ENCODE measurements at places on chromosomes 3 and 15.
A peak's percentile ranks its signal among the peaks of the same experiment; 100 is the strongest.

DNA sequence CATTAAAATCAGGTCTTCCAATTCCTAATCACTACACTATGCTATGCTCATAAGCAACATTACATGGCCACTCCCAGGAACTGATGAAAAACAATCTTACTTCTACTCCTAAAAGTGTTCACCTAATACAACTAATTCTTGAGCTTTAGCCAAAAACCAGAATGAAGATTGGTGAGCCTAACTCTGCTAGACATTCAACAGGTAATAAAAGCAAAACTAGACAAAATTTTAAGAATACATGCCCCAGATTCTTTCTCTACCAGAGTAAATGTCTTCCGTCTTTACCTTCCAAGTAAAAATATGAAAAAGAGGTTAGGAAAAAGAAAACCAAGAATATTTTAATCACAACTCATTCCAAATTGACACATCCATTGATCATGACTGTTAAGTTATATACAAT lies 31.3 kb downstream of the ATP13A3 start:
- DNase-seq = no peak

DNA sequence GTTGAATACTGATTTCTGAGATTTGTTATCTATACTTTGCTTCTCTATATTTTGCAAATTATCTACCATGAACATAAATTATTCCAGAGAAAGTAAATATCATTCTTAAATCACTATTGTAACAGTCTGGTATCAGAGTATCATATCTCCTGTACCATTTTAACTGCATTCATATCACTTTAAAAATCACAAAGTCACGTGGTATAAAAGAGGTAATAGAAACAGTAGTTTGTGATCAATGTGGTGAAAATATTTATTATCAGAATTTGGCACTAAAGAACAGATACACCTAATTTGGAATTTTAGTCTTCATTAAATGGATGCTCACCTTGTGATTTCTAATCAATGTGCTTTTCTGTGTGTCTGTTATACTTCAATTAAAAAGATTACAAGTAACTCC lies 47.8 kb downstream of the P3H2 start:
- DNase-seq = no peak

DNA sequence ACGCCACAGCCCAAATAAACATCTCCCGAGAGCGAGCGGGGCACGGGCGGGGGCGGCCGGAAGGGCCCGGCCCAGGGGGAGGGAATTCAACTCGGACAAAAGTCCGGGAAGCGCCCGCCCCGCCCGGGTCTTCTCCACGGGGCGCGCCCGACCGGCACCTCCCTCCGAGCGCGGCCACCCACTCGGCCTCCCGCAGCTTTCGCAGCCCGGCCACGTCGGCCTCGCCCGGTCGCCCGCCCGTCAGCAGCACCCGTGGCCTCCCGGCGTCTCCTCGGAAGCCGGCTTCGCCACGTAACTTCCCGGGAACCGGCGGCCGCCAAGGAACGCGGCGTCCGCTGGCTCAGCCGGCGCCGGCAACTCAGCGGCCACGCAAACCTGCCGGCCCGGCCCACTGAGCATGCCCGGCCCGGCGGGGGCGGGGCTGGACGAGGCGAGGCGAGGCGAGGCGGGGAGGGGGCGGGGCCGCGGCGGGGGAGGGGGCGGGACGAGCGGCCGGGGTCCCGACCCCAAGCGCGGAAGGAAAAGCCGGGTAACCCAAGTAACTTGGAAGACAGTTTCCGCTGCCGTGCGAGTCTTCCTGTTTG lies at the start of gene TJP1:
TJP1 (minus strand) TSS at position 369 of the 584 bp plus-strand sequence. CDS start 440 bp downstream, outside the sequence.
- no peak for DNase-seq

DNA sequence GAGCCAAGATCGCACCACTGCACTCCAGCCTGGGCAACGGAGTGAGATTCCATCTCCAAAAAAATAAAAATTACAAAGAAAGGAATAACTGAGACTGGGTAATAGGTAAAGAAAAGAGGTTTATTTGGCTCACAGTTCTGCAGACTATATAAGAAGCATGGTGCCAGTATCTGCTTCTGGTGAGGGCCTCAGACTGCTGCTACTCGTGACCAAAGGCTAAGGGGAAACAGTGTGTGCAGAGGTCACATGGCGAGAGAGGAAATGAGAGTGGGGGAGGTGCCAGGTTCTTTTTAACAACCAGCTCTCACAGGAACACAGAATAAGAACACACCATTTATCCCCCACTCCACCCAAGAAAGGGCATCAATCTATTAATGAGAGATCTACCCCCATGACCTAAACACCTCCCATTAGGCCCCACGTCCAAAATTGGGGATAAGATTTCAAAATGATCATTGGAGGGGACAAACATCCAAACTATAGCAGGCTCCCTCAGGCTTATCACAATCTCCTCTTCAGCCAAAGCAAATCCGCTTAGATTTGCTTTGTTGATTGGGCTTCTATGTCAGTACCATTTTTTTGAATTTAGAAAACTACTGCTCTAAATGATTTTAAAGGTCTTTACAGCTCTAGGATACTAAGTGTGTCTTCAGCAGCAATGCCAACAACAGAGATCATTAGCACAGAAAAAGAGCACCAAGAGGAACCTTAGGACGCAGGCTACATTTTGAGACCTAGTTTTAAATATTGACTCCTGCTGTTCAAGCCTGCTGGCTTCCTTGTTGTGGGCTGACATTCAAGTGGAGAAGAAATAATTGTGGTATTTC lies 84.2 kb upstream of the TBL1XR1 start:
- DNase-seq = no peak

- DNase-seq = no peak
These were observed 40.5 kb downstream of the OSTN start for GRCh38 chr3:191239407-191240031.

DNA sequence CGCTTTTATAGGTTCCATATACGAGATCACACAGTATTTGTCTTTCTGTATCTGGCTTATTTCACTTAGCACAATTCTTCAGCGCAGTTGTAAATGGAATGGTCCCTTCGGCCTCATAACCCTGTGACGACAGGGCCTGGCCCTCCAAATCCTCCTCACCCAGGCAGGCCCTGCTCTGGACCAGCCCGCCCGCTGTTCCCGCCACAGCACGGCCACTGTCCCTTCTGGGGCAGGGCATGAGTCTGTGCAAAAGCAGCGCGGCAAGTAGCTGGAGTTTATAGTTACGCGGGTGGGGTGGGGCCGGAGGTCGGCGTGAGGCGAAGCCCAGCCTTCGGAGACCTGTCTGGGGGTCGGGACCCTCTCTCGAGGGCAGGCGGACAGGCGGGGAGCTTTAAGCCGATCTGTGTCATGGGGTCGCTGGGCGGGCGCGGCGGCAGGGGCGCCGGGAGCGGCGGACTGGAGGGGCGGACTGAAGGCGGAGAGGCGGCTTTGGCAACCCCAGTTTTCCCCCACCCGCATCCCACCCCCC lies 543 bp downstream of the ARPIN start:
- DNase-seq = no peak

DNA sequence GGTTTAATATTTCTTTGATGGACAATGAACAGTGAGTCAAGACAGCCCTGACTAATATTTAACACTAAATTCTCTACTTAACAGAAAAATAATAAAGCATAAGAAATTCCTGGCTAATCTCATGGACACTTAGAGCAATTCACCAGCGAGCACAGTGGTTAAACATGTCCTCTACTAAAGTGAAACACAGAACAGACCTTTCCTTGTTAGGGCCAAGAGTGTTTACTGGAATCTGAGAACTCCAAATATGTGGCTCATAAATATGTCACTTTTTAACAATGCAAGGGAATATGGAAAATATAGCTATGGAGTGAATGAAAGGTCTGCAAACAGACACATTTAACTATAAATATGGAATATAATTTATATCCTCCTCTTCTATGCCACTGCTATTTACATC lies 18.6 kb upstream of the IGSF10 start:
- no peak for DNase-seq

DNA sequence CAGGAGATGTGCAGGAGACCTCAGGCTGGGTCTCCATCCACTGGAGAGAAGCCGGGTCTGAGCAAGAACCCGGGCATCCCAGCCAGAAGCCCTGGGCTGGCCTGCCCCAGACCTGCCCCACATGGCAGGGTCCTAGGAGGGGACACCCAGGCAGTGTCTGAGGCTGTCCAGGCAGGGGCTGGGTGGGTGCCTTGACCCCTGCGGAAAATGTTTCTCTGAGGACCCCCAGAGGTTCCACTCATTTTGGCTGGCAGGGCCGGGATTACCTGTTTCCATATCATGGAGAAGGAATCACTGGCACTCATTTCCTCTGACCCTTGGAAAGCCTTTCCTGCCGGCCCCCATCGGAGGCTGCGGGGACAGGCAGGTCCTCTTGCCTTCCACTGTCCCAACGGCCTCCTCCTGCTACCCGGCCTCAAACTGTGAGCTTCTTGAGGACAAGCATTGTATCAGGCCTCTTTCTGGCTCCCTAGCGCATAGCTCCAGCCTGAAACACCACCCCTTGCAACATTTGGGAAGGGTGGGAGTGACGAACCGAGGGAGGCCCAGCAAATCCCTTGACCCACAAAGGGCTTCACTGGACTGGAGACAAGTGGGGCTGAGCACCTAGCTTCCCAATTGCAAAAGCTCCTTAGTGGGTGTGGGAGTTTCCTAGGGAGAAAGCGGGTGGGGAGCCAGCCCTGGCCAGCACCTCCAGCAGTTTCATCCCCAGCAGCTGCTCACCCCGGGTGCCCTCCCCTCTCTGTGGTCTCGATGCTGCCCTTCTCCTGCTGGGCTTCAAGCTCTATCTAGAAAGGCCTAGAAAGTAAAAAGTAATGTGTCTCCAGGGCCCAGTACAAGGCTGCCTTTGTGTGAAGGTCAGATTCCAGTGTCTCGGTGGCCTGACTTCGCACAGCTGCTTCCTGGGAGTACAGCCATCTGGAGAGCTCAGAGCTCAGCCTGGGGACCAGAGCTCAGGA lies 29.7 kb downstream of the ACSBG1 start:
- DNase-seq = no peak

GRCh38 chr3:98884675-98885371 lies 16.7 kb downstream of the DCBLD2 start:
- DNase-seq = no peak

- no peak for DNase-seq
These were observed 114.1 kb upstream of the ADAMTS9 start for GRCh38 chr3:64801856-64802255.

DNA sequence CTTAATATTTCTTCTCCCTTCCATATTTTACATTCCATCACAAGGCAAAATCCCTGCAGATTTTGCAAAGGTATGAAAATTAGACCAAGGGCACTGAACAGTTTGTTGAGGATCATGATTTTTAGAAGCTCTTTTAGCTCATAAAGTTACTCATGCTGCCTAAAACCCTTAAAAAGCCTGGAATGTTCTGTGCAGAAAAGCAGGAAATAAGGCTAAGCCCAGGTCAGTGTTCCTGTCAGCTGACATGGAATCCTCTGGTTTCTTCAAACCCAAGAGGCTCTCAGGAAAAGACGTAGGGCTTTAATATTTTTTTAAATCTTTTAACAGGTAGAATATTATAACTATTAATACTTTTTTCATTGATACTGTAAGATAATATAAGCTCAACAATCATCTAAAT lies 8.2 kb downstream of the CBLB start:
- no peak for DNase-seq

GRCh38 chr3:111761309-111761795 lies 97.7 kb upstream of the PHLDB2 start:
- peak; percentile 60 for DNase-seq

- DNase-seq = no peak
These were observed 736 bp downstream of the IREB2 start for GRCh38 chr15:78438619-78439285.

- DNase-seq = no peak
These were observed 271.4 kb downstream of the MBNL1 start for GRCh38 chr3:152540120-152540519.

GRCh38 chr3:62454916-62455315 lies 81.6 kb upstream of the FEZF2 start:
- no peak for DNase-seq

GRCh38 chr3:124570232-124570631 lies 160.0 kb upstream of the UMPS start:
- no peak for DNase-seq

- no peak for DNase-seq
These were observed 264.0 kb upstream of the NSMCE3 start for GRCh38 chr15:29533647-29534046.

Measured in BJ (cell line).